ENCODE measurements at places on chromosomes 16 and 17.

GRCh38 chr16:46774743-46775177, 26.6 kb upstream of the MYLK3 start:
- DNase-seq = no peak

- DNase-seq = no peak
These were observed 10.6 kb upstream of the SEPHS2 start for GRCh38 chr16:30456302-30456701.

DNA sequence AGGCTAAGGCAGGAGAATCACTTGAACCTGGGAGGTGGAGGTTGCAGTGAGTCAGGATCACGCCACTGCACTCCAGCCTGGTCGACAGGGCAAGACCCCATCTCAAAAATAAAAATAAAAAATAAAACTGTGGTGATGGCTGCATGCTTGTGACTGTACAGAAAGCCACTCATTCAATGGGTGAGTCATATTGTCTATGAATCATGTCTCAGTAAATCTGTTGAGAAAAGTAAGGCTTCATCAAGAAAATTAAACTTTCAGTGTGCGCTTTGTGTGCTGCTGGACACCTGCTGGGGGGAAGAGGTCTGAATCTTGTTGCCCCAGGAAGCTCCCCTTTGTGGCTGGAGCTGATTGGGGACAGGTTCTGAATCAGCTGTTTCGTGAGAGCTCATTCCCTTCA, 11.3 kb downstream of the NUBP1 start:
- peak; percentile 78 for DNase-seq

GRCh38 chr17:77570565-77570898, 388.0 kb upstream of the TNRC6C start:
- no peak for DNase-seq

All from astrocyte of the spinal cord (primary cell).